ENCODE measurements at places on chromosomes 2 and 18. TPM values are rescaled to one million over a fixed set of nuclear protein-coding genes. Genes with fewer than 3 reads are reported as not detected.

HSBP1L1 gene
- total RNA-seq: 7.0 TPM

WNT6 gene
- total RNA-seq: 1.5 TPM

EHBP1 gene
- total RNA-seq: 45.6 TPM

ITGA4 gene
- total RNA-seq: 1.5 TPM

CFC1 gene
- total RNA-seq: 27.7 TPM

LAMA3 gene
- total RNA-seq: 0.84 TPM

HOXD13 gene
- not detected for total RNA-seq

KCNE4 gene
- 0.72 TPM for total RNA-seq

DQX1 gene
- total RNA-seq: 1.5 TPM

CYP27A1 gene
- total RNA-seq: 16.4 TPM

MYOM1 gene
- total RNA-seq: 1.1 TPM

LTBP1 gene
- total RNA-seq: 59.7 TPM

AP1S3 gene
- total RNA-seq: 11.5 TPM

SAG gene
- not detected for total RNA-seq

TUBA3E gene
- not detected for total RNA-seq

GATA6 gene
- total RNA-seq: 112 TPM

ACAA2 gene
- 106 TPM for total RNA-seq

CNDP1 gene
- 0.29 TPM for total RNA-seq

TCF23 gene
- not detected for total RNA-seq

POTEJ gene
- total RNA-seq: 0.19 TPM

SCN3A gene
- 4.7 TPM for total RNA-seq

RNF25 gene
- 28.7 TPM for total RNA-seq

SPDYA gene
- total RNA-seq: 1.6 TPM

NAT8 gene
- total RNA-seq: not detected

CNGA3 gene
- total RNA-seq: 5.3 TPM

C2orf81 gene
- total RNA-seq: 11.3 TPM

FKBP7 gene
- 14.0 TPM for total RNA-seq

CTIF gene
- total RNA-seq: 26.4 TPM

RBM44 gene
- 0.81 TPM for total RNA-seq

TUBA4B gene
- total RNA-seq: not detected

SLC8A1 gene
- 7.1 TPM for total RNA-seq

PDK1 gene
- 19.0 TPM for total RNA-seq

HOXD10 gene
- total RNA-seq: not detected
